Hepatocyte (in vitro differentiated cells): ENCODE measurements at places on chromosomes 6 and 20.

GRCh38 chr6:169252505-169253189, 999 bp downstream of the THBS2 start:
- no peak for DNase-seq

GRCh38 chr6:36160147-36160760, 29.9 kb downstream of the MAPK13 start:
- DNase-seq, result no peak

DNA sequence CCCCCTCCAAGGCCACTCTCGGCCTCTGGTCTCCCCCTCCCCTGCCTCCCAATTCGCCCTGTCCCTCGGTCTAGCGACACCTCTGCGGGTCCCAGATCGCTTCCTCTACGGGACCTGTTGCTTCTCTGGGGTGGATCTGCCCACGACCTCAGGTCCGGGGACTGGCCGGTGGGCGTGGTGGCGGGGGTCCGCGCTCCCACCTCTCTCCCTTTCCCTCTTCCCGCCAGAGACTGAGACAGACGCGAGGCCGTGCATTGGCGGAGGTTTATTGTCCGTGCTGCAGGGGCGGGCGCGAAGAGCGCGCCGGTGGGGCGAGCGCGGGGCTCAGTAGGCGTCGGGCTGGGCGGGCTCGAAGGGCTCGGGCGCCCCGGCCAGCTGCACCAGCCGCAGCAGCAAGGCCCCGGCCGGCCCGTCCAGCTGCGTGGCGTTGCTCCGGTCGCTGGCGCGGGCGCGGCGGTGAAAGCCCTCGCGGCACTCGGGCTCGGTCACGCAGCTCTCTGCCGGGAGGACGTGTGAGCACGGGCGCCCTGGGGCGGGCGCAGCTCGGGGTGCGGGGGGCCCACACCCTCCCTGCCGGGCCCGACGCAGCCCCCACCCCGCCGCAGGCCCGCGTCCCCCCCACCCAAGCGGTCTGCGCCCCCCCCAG, 2.1 kb downstream of the AVP start:
- peak; percentile 50 for DNase-seq

GRCh38 chr6:139316622-139317317, 25.0 kb upstream of the TXLNB start:
- DNase-seq, result no peak

GRCh38 chr6:62891065-62891647, 320.1 kb upstream of the FKBP1C start:
- peak; percentile 43 for DNase-seq

DNA sequence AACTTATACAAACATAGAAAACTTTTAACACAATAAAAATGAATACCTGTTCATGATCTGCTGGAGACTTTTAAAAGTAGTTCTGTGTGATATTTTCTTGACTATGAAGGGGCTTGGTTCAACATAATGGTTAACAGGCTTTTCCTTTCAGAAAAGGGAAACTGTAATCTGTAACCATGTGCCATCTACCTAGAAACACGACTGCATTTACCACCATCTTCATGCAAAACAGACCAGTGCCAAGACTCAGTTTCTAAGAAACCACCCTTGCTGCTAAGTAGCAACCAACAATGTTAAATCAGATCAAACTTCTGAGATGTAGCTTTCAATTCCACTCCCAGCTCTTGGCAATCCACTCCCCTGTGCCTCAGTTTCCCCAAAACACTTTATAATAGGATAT, 15.7 kb downstream of the STAU1 start:
- no peak for DNase-seq

DNA sequence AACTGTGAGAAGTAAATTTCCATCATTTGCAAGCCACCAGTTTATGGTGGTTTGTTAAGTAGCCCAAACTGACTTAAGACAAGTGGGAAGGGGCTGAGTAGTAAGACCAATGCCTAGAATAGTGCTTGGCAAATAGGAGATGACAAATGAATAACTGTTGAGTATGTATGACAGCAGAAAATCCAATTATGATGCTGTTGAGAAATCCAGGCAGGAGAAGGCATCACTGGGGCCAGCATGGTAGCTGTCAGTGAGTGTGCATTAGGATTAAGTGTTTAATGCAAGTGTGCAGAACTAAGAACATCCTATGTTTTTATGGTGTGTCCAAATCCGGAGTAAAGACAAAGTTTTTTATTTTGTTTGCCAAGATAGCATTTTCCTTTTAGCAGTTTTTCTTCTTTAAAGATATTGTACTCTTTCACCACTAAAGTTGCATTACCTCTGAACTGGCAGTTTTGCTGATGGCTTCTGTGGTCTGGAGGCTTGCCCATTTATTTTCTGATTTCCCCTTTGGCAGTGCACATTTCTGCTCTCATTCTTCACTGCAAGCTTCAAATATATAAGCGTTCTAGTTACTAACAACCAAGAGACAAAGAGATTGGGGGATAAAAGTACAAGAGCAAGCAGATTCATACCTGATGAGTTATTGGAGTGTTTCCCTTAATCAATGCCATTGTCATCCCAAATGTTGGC, 289.7 kb downstream of the KCNQ5 start:
- no peak for DNase-seq
